ENCODE measurements at places on chromosomes 16 and 17.

GRCh38 chr17:3035968-3036280, 27.5 kb downstream of the OR1D5 start:
- DNase-seq, result no peak

- DNase-seq, result no peak
Measured at GRCh38 chr17:9434642-9435057, 141.0 kb downstream of the STX8 start.

DNA sequence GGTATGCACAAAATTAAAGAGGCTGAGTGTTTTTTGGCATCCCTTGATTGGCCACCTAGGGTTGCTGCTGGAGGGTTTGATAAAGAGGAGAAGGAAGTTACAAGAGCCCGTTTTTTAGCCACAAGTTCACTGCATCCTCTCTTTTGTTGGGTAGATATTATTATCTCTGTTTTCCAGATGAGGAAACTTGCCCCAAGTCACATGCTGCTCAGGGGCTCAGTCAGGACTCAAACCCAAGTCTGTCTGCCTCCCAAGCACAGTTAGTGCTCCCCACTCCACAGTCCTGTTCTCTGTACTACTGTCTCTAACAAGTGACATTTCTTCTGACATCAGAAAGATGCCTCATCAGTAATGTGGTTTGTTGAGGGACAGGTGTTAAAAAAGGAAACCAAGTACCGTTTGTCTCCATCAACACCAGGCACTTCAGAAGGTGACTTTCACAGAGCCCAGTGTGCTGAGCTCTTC, 1.4 kb downstream of the NT5M start:
- DNase-seq, result no peak

GRCh38 chr16:72850021-72850420, 197.9 kb downstream of the ZFHX3 start:
- no peak for DNase-seq

- DNase-seq, result no peak
Measured at GRCh38 chr16:78494674-78495073, 395.2 kb downstream of the WWOX start.

- DNase-seq, result no peak
Measured at GRCh38 chr17:17104494-17104893, 62.2 kb downstream of the MPRIP start.

DNA sequence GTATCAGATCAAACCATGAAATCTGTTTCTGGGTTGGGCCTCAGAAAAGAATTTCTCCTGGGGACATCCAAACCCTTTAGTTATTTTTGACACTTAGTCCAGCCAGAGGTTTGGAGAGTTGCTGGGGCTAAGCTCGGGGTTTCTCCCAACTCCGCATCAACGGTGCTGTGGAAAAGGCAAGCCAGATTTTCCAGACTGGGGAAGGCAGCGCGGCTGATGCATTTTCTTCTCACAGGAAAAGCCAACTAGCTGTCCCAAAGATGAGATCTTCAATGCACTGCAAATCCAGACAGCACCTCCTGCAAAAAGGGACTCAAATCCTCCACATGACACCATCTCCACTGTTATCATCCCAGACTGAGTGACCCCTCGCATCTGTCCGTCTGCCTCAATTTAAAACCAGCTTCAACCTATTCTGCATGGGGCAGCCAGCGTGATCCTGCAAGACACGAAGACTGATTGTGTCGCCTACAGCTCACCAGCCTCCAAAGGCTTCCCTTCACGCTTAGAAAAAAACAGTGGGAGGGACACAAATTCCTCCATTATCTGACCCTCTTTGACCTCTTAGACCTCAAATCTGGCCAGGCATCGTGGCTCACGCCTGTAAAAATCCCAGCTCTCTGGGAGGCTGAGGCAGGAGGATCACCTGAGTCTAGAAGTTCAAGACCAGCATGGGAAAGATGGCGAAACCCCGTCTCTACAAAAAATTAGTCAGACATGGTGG, 62.0 kb downstream of the GAS7 start:
- DNase-seq, result no peak

- no peak for DNase-seq
Measured at GRCh38 chr16:55735120-55735781, 79.5 kb downstream of the SLC6A2 start.

GRCh38 chr17:69223809-69224208, 4.8 kb downstream of the ABCA10 start:
- no peak for DNase-seq

GRCh38 chr16:80084614-80085013, 456.2 kb upstream of the DYNLRB2 start:
- DNase-seq, result no peak

GRCh38 chr16:11588321-11589197, 1.8 kb upstream of the LITAF start:
- no peak for DNase-seq

- DNase-seq, result no peak
Measured at GRCh38 chr17:29113334-29113733, 66.9 kb downstream of the MYO18A start.

DNA sequence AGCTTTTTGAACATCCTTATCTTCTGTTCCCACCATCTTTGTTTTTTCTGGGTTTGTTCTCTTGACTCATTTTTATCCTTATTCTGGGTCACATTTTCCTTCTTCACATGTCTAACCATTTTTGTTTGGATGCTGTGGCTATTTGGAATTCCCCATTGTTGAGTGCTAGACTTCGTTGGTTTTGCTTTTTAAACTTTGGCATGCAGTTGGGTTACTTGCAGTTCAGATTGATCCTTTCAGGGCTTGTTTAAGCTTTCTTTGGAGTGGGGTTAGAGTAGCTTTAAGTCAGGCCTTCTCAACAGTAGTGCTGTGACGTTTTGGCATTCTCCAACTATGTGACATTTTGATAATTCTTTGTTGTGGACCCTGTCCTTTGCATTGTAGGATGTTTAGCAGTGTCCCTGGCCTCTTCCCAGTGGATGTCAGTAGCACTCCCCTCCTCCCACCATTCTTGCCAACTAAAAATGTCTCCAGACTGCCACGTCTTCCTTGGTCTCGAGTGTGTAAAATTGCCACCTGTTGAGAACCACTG, 21.1 kb downstream of the PRMT7 start:
- no peak for DNase-seq

DNA sequence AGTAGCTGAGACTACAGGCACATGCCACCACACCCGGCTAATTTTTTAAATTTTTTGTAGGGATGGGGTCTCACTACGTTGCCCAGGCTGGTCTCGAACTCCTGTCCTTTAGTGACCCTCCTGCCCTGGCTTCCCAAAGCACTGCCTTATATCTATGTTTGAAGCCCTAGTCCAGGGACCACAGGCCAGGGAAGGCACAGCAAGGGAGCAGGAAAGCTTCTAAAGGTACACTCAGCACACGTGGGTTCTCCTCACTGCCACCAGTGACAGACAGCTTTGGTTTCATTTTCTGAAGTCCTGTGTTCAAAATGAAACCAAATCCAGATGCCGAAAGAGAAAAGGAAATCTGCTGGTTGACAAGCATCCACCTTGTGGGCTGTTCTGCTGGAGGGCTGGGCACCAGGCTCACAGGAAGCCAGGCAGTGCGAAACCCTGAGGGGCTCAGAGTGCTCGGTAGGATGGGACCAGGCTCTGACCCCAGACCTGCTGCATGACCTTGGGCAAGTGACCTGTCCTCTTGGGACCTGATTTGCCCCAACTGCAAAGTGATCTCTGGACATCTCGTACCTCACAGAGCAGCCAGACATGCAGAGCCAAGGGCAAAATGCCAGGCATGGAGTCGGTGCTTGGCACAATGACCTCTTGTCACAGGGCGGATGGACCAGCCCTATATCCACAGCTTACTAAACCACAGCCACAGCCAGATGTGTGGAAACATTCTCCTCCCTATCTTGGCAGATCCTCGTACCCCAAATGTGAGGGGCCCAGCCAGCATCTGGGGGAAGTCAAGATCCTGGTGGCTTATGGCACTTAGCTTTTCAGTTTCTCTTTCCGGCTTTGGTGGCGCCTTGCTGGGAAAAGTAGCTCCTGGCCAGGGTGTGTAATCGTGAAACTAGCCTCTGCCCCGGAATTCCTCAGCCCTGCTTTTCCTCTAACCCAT, 2.8 kb upstream of the SOCS1 start:
- peak; percentile 33 for DNase-seq

- DNase-seq, result no peak
Measured at GRCh38 chr16:55991843-55992242, 116.7 kb upstream of the CES5A start.

- no peak for DNase-seq
Measured at GRCh38 chr17:66002812-66003211, 189.1 kb downstream of the CEP112 start.

- no peak for DNase-seq
Measured at GRCh38 chr16:68399456-68399855, 48.9 kb downstream of the SMPD3 start.

DNA sequence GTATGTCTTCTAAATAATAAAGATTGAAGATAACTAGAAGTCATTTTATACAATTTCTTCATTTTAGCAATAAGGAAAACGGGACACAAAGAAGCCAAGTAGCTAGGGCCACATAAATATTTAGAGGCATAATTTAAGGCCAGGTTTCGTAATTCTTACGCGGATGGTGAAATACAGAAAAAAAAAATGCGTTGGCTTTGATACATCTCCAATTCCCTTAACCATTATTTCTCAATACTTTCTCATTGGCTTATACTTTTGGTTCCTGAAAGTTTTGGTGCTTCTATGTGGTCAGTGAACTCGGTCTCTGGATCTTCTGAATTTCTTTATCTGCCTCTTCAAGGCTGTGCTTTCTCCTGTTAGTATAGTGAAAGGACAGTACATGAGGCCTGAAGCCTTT, 888.1 kb downstream of the KCNJ2 start:
- no peak for DNase-seq

- DNase-seq, result no peak
Measured at GRCh38 chr17:13395862-13396261, 205.9 kb downstream of the HS3ST3A1 start.

- DNase-seq, result no peak
Measured at GRCh38 chr16:88973007-88973410, 4.0 kb downstream of the CBFA2T3 start.

GRCh38 chr16:29011112-29011511, 26.3 kb downstream of the LAT start:
- DNase-seq, result no peak

GRCh38 chr17:76873856-76874255, 5.7 kb downstream of the MGAT5B start:
- no peak for DNase-seq

- DNase-seq, result no peak
Measured at GRCh38 chr17:53462393-53462811, 360.3 kb upstream of the KIF2B start.

DNA sequence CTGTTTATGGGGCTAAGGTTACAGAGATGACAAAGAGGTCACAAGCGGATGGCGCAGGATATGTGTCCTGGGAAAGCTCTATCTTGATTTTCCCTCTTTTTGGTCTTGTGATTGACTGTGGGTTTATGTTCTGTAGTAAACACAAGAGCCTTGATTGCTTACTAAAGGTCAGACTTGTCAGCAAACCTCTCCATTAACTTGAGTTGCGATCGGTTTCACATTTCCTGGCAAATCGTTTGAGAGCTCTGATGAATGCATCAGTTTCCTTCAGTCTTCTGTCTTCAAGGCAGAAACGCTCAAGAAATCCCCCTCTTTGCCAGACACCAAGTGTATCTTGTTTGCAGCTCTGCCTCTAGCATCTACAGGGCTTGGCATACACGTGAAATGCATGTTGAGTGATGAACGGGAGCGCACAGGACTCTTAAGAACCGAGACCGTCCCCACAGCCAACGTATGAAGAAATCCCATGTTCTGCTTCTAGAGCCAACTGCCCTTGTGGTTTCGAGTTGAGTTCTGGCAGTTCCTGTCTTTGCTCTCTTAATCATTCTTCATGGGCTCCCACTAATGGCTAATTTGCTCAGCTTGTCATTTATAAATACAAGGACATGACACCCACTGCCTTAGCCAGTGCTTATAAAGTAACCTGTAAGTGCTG, 143.3 kb downstream of the PITPNC1 start:
- no peak for DNase-seq

DNA sequence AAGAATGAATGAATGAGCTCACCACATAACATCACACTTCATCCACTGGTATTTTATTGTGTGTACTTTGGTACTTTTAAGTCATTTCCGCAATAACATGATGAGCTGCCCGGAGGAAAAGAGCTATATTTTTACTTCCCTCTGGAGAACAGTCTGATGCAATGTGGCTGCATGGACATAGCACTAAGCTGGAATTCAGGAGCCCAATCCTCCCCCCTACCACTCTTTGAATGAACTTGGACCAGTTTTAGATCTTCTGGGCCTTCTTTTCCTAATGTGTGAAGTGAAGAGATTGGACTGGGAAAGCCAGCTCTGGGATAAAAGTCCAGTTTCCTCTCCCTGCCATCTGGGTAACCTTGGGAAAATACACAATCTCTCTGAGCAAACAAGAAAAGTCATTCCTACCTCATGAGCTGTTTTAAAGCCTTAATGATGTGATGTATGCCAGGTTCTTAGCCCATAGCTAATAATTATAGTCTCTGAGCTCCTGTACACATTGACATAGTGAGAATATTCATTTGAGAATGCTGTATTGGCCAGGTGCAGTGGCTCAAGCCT, 79.3 kb downstream of the ABCC12 start:
- DNase-seq, result no peak

- no peak for DNase-seq
Measured at GRCh38 chr16:76985392-76986045, 205.5 kb upstream of the MON1B start.

- DNase-seq, result no peak
Measured at GRCh38 chr16:58589326-58589905, 40.2 kb downstream of the CNOT1 start.

DNA sequence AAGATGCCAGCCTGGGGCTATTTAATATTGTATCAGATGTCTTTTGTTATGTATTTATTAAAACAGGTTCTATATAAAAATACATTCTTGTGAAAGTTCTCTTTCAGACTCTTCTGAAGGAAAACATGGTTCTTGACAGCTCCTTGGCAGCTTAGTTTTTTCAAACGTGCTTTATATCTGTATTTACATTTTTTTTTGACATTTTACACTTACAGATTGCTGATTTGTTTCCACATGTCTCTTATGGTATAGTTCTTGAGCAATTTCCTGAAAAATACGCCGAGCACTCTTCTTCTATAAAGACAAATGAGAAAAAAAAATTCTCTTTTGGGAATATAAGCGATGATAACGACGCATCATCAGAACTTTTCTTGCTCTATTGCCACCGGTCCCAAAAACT, 9.5 kb downstream of the IGSF6 start:
- DNase-seq, result no peak

DNA sequence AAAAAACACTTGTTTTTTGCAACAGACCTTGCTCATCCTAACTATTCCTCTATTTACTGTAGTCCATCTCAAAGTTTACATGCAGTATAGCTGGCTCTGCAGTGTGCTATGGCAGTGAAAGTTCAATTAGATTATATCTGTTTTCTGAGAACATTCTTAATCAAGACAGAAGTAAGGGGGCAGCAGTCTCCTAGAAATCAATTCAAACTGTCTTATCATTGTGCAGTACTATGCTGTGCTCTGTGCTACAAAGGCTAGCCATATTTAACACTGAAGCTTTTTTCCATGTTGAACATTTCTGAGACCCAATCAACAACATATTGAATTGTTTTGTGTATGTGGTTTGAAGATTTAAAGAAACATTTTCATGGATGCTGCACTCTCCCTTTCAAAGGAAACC, 11.4 kb downstream of the NETO2 start:
- no peak for DNase-seq

Measured in activated naive CD4-positive, alpha-beta T cell treated with anti-CD3 and anti-CD28 coated beads, Interleukin-2, amount 50 U/mL, for 16 hours (primary cell).